Type B pancreatic cell (in vitro differentiated cells): ENCODE measurements at places on chromosomes 12 and 14.
A peak's percentile ranks its signal among the peaks of the same experiment; 100 is the strongest.

DNA sequence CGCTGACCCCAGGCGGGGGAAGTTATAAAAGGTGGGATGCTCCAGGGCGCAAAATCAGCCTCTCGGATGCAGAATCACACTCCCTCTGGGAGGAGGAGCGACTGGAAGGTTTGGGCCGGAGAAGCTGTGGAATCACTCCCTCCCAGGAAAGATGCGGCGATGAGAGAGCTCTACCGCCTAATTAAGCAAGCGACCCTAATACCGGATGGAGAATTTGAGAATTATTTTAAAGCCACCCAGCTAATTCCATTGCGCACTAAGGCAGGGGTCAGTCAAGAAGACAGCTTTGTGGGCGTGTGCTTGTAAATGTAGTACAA lies 1.9 kb downstream of the COL2A1 start:
- H3K4me3 ChIP-seq, result peak overlapping the region; percentile 97
- H3K27ac ChIP-seq, result peak overlapping the region; percentile 94
- H3K4me1 ChIP-seq, result peaks cover 25% of the 10 kb centered on the region
- H3K36me3 ChIP-seq, result peaks cover 3% of the 10 kb centered on the region
- H3K27me3 ChIP-seq, result peaks cover 74% of the 10 kb centered on the region

DNA sequence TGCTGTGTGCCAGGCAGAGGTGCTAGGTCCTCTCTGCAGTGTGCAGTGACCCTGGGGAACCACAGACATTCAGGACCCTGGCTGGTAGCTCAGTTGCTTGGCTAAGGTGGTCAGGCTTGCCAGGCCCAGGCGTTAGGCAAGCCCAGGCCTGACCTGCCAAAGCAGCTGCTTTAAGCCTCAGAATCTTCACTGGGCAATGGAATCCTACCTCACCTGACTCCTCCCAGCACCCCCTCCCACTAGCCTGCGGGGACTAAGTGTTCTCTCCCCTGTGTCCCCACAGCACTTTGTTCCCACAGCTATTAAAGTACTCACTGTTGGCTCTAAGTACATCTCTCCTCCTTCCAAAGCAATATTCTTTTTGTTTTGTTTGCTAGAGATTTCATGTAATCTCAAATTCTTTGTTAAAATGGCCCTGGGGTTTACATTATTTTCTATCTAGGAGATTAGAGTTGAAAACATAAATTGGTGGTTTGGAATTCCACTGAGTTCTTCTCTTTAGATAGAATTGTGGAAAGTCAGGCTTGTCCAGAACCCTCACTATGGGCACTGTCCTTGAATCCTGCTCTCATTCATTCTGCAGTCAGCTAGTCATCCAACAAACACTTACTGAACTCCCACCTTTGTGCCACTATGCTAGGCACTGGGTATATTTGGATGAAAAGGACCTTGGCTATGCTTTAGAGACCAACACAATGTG lies 44.4 kb downstream of the DGLUCY start:
- peaks cover 21% of the 10 kb centered on the region for H3K4me1 ChIP-seq
- no peaks in the 10 kb centered on the region for H3K27me3 ChIP-seq
- no peak overlapping the region for H3K4me3 ChIP-seq
- H3K27ac ChIP-seq, result peak overlapping the region; percentile 59

DNA sequence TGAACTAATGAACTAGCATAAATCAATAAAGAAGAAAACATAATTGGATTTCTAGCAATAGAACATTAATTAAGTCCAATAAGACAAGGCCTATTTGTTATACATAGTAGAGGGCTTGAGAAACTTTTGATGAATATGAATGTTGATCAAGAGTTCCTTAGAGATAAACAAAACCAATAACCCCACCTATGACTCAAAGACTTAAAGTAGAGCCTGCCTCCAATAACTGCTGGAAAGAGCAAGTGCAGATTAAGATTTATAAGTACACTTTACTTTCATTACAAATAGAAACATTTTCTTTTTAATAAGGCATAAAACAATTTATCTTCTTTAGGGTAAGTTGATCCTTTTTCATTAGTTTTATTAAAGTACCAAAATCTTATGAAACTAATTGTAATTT lies 185.7 kb downstream of the SRGAP1 start:
- H3K27ac ChIP-seq, result no peak overlapping the region
- H3K4me3 ChIP-seq, result no peak overlapping the region
- DNase-seq, result no peak
- peaks cover 4% of the 10 kb centered on the region for H3K4me1 ChIP-seq

DNA sequence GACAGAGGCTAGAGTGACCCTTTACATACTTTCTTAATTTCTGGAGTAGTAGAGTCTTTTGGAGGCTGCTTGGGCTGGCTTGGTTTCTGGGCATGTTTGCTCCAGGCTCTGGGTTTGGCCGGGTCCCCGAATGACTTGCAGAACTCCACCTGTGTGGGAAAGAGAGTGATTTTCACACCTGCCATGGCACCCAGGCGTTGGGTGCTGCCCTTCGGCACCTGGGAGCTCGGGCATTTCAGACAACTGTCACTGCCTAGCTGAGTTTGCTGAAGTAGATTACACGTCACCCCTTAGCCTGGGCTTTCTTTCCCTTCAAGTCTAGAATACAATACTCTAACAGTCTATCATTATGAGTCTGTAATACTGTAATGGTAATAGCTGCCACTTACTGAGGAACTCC lies 6.1 kb downstream of the RBM19 start:
- H3K27me3 ChIP-seq, result no peaks in the 10 kb centered on the region
- DNase-seq, result no peak
- H3K4me3 ChIP-seq, result no peak overlapping the region
- peaks cover 10% of the 10 kb centered on the region for H3K36me3 ChIP-seq

DNA sequence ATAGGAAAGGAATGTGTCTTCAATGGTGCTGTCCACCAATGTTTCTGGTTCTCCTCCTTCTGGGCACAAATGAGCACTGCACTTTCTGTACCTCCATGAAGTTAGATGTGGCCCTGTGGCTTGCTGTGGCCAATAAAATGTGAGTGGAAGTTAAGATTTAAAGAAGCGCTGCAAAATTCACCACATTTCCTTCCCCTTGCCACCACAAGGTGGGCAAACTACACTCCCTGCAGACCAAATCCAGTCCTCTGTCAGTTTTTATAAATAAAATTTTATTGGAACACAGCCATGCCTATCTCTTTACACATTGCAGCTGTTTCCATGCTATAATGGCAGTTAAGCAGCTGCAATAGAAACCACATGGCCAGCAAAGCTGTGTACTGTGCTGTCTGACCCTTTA lies 141.4 kb upstream of the TMPO start:
- no peak overlapping the region for H3K27ac ChIP-seq
- no peak for DNase-seq
- no peaks in the 10 kb centered on the region for H3K36me3 ChIP-seq
- peaks cover 12% of the 10 kb centered on the region for H3K4me1 ChIP-seq
- peaks cover 24% of the 10 kb centered on the region for H3K27me3 ChIP-seq

DNA sequence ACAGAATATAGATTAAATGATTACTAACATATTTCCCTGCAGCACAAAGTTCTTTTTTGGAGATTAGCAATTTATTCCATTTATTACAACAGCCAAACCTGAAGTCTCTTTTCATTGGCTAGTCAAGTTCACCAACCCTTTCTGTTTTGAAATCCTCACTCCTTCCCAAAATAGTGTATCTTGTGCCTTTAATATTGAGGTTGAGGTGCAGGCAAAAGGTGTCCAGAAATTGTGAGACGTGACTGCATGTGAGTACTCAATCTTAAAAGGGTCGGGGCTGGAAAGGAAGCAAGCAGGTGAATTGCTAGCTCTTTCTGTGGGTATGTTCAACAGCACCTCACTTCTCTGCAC lies 11.1 kb upstream of the FOXN3 start:
- H3K4me1 ChIP-seq, result peaks cover 47% of the 10 kb centered on the region
- H3K27me3 ChIP-seq, result peaks cover 12% of the 10 kb centered on the region
- no peak for DNase-seq
- no peak overlapping the region for H3K27ac ChIP-seq
- H3K4me3 ChIP-seq, result no peak overlapping the region
- no peaks in the 10 kb centered on the region for H3K36me3 ChIP-seq

DNA sequence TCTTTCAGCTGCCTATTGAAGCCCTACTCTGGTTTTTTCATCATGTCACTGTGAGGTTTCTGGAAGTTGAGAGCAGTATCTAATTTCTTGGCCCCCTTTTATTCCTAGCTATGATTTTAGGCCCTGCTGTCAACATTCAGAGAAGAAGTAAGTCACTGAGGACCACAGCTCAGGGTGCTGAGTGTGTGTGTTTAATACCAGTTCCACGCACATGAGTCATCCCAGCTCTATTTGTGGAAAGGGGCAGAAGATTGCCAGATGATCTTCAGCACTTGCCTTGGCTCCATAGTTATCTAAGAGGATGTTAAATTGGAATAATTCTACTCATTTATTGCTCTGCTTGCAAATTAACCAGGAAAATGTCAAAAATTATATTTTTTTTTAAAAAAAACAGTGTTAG lies 65.5 kb upstream of the SLC38A4 start:
- DNase-seq, result no peak
- H3K36me3 ChIP-seq, result no peaks in the 10 kb centered on the region
- H3K27ac ChIP-seq, result no peak overlapping the region
- no peaks in the 10 kb centered on the region for H3K4me1 ChIP-seq

- H3K4me1 ChIP-seq, result no peaks in the 10 kb centered on the region
- H3K27me3 ChIP-seq, result no peaks in the 10 kb centered on the region
- H3K27ac ChIP-seq, result no peak overlapping the region
- H3K4me3 ChIP-seq, result no peak overlapping the region
- DNase-seq, result no peak
These were observed 152.9 kb downstream of the EPS8 start for GRCh38 chr12:15636060-15636890.

GRCh38 chr12:104003596-104003995 lies 37.9 kb downstream of the TDG start:
- no peaks in the 10 kb centered on the region for H3K4me1 ChIP-seq
- H3K27me3 ChIP-seq, result peaks cover 6% of the 10 kb centered on the region
- DNase-seq, result no peak
- H3K36me3 ChIP-seq, result no peaks in the 10 kb centered on the region
- H3K4me3 ChIP-seq, result no peak overlapping the region

GRCh38 chr12:106889326-106889725 lies 66.4 kb upstream of the TMEM263 start:
- no peak overlapping the region for H3K27ac ChIP-seq
- no peak for DNase-seq
- H3K27me3 ChIP-seq, result no peaks in the 10 kb centered on the region
- no peaks in the 10 kb centered on the region for H3K36me3 ChIP-seq
- peaks cover 9% of the 10 kb centered on the region for H3K4me1 ChIP-seq
